ENCODE measurements at places on chromosomes 4 and X.

GRCh38 chrX:67426946-67427345 is 116.9 kb upstream of the AR start:
- DNase-seq: no peak

- no peak for DNase-seq
Measured at GRCh38 chr4:187183346-187183745, 459.7 kb upstream of the FAT1 start.

GRCh38 chrX:49079489-49080428 is at the start of gene WDR45:
Gene WDR45, minus strand, starts transcription at chrX:49079887. Its CDS starts 1,792 bp downstream, at chrX:49078095.
- DNase-seq: peak; percentile 69

GRCh38 chr4:86496094-86497080 is 97.7 kb upstream of the PTPN13 start:
- DNase-seq: peak; percentile 73

GRCh38 chrX:154020536-154021115 is 924 bp upstream of the IRAK1 start:
- DNase-seq: no peak

GRCh38 chrX:69968950-69969349 is 80.8 kb downstream of the AWAT2 start:
- DNase-seq: peak; percentile 32

DNA sequence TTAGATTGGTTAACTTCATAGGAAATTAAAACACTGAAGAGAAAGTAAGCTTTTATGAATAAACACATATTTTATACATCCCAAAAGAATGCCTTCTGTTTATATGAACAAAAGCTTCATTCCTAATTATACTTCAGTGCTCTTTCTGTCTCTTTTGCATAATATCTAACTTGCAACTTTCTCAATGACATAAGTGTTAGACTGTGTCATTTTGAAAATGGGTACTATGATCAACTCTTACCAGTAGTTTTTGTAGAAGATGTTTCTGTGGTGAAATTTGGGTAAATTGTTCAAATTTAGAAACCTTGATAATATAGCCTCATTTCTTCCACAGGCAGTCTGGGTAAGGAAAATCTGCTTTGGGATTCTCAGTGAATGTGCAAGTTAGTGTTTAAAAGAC is 991.4 kb downstream of the CCSER1 start:
- no peak for DNase-seq

GRCh38 chrX:37746218-37746941 is 33.5 kb upstream of the CYBB start:
- DNase-seq: no peak

DNA sequence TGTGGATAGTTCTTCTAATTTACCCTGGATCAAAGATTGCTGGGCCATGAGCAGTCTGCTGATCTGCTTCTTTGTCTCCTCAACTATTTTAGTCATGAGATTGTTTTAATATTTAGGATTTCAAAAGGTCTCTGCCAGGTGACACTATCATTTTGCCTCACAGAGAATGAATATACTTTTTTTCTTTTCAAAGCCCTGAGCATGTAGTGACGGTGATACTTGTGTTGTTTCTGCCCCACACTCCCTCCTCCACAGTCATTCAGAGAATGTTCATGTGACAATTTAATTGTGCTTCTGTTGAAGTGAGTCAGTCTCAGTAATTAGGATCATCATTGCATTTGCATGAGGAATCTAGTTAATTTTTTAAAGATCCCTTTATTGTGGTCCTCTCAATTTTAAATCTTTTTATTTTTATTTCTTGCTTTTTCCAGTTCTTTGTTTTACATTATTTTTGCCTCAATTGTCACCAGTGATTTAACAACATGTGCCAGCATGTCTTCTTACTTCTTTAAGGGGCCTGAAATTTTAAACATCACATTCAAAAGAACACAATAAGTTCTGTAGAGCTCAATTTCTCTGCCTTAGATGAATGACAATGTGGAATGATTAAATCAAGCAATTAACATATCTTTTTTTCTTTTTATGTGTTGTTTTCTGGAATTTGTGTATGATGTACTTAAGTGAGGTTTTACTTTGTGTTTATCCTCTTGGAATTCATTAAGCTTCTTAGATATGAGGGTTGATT is 12.3 kb downstream of the MMRN1 start:
- DNase-seq: peak; percentile 42

DNA sequence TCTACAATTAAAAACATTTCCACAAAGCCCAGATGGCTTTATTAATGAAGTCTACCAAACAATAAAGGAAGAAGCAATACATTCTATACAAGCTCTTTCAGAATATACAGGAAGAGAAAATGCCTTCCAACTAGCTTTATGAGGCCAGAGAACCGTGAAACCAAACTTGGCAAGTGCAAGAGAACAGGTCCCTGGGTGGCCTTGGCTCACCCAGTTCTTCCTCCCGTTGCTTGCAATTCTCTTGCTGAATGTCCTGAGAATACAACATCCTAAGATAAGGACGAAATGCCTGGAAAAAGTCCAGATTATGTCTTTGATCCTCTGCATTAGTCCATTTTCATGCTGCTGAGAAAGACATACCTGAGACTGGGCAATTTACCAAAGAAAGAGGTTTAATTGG is 204.9 kb downstream of the MAD2L1 start:
- DNase-seq: no peak

DNA sequence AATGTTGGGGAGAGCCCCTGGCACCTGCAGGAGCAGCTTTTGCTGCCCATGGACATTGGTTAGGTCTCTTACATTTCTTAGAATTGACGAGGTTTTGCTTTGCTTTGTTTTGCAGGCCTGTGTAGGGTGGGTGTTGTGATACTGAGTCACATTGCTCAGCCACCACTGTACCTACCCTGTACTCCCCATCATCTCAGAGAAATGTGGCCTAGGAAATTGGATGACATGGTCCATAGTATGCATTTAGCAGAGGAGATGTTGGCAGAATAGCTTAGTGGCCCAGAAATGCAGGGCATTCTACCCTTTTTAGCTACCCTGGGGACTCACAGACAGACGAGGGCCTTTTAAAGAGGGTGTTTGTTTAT is 43.7 kb downstream of the IL21 start:
- no peak for DNase-seq

GRCh38 chr4:184558996-184559395 is 84.6 kb upstream of the IRF2 start:
- DNase-seq: no peak

- no peak for DNase-seq
Measured at GRCh38 chrX:40273356-40274050, 175.7 kb upstream of the BCOR start.

DNA sequence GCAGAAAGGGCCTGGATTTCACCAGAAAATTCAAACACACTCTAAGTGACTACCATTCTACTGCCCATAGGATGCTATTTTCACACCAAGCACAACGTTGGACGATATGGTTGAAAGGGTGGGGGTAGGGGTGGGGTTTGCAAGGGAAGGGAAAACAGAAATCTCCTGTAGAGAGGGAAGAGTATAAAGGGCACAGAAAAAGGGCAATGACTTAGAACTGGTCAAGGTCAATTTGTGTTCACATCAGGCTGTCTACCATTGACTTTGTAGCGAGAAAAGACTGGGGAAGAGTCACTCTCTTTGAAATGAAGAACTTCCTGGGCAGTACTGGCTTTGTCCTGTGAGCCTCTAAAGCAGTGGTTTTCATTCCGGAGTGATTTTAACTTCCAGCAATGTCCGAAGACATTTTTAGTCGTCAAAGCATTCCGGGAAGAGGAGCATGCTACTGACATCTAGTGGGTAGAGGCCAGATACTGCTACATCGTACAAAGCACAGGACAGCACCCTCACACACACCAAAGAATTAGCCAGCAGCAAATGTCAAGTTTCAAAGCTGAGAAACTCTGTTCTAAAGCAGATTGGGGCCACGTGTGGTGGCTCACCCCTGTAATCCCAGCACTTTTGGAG is 48.4 kb upstream of the SLC7A3 start:
- DNase-seq: peak; percentile 23

DNA sequence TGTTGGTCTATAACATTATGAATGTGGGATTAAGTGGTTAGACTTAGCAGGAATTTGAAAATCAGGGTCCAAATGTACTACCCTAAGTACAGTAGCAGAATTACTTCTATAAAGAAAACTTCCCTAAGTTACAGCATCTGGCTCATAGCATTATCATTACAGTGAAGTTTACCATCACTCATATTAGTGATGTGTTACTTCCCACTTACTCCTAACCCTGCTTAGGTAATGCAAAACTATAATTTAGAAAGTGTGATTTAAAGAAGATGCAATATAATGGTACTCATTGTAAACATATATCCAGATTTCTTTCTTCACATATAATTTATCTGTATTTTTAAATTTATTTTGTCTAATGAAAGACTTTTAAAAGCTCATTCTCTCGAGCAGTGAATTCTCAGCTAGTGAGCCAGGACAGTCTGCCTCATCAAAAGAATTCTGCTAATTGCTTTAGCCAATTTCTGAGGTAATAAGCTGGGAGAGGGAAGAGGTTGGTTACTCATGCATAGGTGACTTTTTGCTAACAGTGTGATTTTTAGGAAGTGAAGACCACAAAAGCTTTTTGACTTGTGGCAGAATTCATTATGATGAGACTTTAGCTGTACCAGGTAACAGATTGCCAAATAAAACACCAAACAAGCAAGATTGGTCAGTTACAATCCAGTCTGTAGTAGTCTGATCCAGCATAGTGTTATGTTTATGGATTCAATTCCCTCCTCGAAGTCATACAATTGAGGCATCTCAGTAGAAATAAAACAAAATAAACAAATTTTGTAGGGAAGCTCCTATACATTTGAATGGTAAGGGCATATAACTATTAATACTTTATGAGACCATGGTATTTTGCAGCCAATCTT is 21.0 kb downstream of the PLS3 start:
- no peak for DNase-seq

DNA sequence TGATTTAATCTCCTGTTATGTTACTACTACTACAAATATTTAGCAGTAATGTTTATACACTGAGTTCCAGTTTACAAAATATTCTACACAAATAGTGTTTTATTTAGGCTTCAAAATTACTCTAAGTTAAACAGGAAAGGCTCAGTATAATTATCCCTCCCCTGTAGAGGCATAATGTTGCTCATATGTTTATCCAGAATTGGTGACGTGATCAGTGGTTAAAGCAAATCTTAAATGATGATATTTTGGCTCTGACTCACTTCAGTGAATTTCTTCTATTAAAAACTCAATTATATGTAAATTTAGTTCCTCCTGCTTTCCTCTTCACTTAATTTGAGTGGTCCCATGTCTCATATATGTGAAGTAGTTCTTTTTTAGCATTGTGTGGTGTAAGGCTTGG is 438.5 kb downstream of the ADGRL3 start:
- DNase-seq: no peak
